ENCODE measurements at places on chromosomes 12 and 14.
A peak's percentile ranks its signal among the peaks of the same experiment; 100 is the strongest.

DNA sequence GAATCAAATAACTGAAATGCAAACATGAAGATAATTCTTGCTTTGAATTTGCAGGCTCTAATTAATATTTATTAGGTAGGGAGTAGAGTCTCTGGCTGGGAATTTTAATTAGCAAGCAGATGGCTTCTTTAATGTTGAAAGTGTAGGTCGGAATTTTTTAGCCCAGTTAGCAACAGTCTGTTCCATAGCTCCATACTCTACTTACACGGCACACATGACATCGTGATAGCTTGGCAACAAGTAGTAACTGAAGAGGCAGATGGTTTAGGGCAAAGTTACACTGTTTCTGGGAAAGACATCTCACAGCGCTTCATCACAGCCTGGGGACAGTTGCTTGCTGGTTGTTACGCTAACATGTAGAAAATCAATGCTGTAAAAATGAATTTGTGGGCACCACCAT lies 710.7 kb downstream of the GALC start:
- no peak for DNase-seq

DNA sequence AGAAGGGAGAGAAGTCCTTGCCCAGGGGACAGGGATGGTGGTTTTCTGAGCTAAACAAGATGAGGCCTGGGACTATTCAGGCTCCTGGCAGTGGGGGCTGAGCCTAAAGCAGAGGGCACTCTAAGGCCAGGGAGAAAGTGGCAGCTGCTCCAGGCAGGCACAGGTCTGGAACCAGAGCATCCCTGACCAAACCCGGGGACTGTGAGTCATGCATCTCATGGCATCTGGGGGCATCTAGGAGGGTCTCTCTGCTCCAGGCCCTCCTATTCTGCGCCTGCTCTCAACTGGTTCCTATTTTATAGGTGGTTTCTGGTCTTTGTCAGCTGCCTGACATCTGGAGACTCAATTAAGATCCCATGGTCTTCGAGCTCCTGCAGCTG lies 11.6 kb downstream of the KRT7 start:
- DNase-seq, result no peak

DNA sequence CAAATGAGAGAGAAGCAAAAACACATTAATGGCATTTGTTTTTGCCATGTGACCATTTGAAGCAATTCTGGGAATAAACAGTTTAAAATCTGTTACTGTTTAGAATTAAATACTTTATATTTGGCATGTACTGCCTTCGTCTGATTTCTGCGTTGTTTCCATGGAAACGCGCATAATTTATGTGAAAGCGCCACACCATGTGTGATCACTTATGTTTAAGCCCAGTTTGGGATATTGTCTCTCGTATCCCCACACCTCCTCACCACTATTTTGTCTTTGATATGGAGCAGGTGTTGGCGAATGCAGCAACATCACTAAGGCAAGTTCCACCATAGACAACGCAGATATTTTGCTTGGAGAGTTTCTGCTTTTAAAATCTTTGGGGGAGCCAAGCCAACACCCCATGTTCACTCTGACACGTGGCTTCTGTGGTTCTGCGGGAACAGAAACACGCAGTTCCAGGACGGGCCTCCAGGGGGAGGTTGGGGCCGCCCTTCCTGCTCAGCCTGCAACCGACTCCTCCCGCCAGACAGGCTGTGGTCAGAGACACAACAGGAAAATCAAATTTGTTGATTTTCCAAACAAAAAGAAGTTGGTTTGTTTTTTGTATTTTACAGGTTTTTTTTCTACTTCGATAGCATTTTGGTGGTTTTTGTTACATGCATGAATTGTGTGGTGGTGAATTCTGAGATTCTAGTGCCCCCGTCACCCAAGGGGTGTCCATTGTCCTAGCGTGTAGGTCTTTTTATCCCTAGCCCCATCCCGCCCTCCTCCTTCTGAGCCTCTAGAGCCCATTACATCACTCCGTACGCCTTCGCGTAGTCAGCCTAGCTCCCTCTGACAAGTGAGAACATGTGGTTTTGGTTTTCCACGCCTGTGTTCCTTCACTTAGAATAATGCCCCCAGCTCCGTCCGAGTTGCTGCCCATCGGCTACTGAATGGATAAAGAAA lies 101.9 kb upstream of the SFSWAP start:
- DNase-seq, result peak; percentile 5

DNA sequence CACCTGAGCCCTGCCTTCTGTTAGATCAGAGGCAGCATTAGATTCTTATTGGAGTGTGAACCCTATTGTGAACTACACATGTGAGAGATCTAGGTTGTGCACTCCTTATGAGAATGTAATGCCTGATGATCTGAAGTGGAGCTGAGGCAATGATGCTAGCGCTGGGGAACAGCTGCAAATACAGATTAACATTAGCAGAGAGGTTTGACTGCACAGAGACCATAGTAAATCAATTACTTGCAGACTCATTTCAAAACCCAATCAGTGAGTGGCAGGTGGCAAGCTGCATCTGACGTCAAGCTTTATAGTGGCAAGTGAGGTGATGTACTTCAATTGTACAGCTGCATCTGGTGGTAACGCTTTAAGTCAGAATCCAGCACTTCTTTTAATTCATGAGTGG lies 141.6 kb downstream of the GPHN start:
- no peak for DNase-seq

GRCh38 chr12:54949073-54949711 lies 35.4 kb downstream of the TESPA1 start:
- no peak for DNase-seq

DNA sequence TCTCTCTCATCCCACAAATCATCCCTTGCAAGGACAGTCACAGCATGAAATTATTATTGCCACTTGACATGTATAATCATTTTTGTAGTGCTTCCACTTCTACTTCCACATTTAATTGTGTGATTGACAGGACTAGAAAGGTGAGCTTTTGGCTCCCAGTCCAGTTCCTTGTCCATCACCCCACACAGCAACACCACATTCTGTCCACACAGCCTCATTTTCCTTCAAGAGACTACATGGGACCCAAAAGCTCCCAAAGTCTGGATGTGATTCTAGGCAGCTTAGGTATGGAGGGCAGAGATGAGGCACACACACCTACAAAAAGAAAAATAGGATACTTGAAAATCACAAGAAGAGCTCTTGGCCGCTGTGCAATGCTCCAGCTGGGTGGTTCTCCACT lies 366.3 kb downstream of the DPF3 start:
- no peak for DNase-seq

GRCh38 chr14:73462048-73462715 lies 3.8 kb upstream of the NUMB start:
- DNase-seq, result no peak

- no peak for DNase-seq
Measured at GRCh38 chr12:106287364-106287763, 15.2 kb upstream of the TCP11L2 start.

DNA sequence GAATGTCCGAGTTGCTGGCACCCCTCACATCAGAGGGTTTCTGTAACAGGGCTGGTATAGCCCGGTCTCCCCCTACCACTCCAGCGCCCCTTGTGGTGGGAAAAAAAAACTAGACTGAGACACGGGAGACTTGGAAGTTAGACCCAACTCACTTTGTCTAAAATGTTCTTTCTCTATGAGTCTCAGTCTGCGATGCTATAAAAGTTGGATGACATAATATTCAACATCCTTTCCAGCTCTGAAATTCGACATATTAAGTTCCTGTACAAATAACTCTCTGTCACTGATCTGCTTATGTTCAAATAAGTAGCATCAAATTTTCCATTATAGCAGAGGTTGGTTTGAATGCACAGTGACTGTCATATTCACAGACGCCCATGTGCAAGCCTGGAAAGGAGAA lies 25.7 kb upstream of the TC2N start:
- DNase-seq, result no peak

- no peak for DNase-seq
Measured at GRCh38 chr14:31886156-31886835, 190.8 kb upstream of the ARHGAP5 start.

DNA sequence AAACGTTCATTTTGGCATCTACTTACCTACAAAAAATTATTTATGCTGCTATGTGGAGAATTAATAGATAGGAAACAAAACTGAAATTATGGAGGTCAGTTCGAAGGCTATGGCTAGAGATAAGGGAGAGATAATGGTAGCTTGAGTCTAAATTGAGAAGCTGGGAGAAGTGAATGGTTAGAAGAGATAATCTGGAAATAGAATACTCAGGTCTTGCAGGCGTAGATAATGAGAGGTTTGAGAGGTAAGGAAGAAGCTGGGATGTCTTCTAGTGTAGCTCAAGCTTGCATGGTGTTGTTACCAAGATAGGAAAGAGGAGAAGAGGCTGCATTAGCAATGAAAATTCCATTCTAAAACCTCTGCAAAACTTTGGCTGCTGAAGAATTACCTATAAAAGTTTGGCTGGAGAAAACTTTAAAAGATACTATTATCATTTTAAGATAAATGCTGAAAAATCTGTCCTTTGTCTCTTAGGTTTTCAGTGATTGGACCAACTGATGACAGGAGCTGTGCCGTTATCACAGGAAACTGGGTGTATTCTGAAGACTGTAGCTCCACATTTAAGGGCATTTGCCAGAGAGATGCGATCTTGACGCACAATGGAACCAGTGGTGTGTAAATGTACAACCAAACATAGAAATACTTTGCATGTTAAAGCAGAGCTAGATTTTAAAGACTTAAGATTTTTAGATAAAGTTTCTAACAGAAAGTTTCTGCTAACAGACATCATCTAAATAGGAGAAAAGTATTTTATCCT lies 14.1 kb downstream of the KLRF2 start:
- DNase-seq, result no peak

DNA sequence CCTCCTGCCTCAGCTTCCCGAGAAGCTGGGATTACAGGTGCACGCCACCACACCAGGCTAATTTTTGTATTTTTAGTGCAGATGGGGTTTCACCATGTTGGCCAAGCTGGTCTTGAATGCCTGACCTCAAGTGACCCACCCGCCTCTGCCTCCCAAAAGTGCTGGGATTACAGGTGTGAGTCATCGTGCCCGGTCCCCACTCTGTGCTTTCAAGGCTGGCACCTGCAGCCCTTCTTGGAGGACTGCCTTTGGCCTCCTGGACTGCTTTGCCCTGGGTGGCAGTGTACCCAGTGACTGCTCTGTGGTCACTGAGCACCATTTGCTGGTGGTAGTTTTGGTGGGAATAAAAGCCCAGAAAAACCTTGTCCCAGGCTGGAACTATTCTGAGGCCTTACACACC lies 12.6 kb downstream of the DHRS1 start:
- DNase-seq, result no peak

- DNase-seq, result no peak
Measured at GRCh38 chr12:127035011-127035879, 1231.7 kb upstream of the TMEM132C start.

DNA sequence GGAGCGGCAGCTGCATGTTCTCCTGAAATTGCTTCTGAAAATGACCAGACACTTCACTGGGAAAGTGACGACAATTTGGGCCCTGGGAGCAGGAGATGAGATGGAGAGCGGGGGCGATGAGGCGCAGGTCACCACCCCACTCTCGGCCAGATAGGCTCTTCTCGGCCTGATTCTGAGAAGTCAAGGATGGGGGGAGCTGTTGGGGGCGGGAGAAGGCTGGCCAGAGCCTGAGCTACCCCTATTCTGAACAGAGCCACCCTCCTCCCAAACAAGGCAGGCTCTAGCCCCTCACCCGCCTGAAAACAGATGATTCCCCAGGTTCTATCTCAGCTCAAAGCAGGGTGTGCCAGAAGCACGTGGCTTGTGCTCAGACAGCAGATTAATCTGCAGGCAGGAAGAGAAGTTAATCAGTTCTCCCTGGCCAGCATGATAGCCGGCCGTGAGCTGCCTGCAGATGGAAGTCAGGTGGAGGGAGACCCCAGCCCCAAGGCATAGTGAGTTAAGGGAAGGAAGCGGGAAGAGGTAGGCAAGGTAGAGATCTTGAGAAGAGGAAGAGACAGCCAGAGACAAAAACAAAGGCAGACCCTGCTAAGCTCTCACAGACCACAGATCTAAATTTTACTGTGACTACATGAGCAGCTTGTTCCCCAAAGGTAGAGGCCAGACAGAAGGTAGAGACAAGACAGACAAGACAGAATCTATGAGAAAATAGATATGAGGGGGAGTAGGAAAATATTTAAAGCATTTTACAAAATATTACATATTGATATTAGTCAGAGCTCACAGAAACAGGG lies 10.9 kb upstream of the TAC3 start:
- no peak for DNase-seq

DNA sequence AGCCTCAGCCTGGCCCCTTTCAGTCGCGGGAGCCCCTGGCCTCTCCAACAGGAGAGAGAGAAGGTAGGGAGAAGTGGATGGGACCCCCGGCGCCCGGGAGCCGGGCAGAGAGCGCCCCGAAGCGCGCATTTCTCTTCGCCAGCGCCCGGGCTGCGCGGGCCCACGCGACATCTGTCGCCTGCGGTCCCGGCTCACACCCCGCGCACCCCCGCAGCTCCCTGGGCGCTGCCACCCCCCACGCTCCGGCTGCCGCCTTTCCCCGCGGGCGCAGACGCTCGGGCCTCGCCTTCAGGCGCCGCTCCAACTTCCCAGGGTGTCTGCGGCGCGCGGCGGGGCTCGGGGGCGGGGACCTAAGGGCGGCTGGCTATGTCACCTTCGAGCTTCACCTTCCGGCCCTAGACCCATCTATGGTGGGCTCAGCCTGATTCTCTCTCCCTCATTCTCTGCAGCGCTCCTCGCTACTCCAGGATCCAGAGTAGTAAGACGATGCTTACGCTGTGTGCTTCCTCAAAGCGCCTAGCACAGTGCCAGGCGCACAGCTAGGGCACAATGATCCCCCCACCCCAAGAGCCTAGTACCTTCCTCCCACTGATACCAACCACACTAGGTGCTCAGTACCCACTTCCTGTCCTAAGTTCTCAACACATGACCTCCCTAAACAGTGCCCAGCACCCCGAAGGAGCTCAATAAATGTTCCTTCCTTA lies 1.6 kb downstream of the HRK start:
- no peak for DNase-seq

GRCh38 chr12:19872621-19873540 lies 433.6 kb downstream of the AEBP2 start:
- no peak for DNase-seq

DNA sequence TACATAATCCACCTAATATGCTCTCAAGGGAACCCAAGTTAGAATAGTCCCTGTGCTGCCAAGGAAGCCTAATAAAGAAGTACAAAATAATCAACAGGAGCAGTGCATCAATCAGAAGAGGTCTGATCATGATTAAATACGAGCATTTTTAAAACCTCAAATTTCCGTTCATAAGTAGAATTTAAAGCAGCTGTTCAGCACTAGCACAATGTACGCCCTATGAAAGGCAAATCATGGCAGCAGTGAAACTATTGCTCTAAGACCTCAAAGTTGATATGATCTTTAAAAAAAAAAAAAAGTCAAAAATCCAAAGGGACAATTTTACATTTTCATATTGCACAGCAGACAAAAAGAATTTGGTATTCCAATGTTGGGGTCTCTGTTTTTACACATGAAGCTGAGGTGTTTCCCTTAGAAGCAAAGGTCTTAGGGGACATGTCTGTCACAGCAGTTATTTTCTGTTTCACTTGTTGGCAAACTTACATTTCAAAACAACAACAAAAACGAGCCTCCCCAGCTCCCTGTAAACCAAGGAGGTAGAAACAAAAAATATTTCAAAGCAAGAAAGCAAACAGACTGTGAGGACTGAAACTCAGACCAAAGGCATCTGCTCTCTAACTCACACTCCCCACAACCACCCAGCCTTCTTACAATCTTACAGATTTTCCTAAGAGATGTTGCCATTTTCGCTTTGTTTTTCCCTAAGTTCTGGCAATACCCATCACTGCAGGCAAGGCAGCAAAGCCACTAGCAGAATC lies 28.2 kb downstream of the SOX5 start:
- no peak for DNase-seq

GRCh38 chr12:517538-517937 lies 57.8 kb downstream of the B4GALNT3 start:
- DNase-seq, result no peak

- no peak for DNase-seq
Measured at GRCh38 chr12:113428482-113428881, 6.3 kb downstream of the SDSL start.

All from HS-27A (cell line).